ENCODE measurements at places on chromosomes 2 and 18.

DNA sequence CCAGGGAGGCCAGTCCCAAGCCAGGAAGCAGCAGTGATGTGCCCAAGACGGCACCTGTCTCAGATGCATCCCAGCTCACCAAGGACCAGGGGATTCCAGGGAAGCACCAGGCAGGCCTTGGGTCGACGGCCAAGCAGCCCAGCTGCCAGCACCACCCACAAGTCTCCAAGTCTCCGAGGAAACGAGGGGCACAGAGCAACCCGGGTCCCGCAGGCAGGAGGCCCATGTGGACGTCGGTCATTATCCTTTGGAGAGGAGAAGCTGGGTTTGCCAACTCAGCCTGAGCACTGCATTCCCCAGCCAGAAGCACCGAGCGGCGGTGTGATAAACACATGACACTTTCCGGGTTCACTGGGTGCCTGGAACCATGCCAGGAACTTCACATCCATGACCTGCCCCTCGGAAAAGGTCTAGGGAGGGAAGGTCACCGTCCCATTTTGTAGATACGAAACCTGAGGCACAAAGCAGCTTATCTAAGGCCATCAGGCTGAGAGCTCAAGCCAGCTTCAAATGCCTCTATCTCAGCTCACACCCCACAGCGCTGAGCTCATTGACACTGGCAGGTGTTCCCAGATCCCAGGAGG lies 104.5 kb downstream of the ZNF516 start:
- no peak for DNase-seq

DNA sequence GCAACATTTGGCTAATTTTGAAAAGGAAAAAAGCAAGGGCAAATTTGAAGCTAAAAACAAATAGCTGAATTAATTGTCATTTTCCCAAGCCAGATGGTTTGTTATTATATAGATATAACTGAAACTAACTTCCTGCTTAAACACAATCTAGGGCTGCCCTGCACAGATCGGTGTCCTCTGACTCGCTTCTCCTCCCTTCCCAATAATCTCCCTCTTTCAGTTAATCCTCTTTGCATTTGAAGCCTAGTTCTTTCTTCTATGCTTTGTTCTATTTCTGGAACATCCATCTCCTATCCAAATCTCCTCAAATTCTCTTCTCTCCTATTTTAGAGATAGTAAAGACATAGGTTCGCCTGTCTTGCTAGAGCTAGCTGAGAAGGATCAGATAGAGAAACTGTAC lies 328.1 kb downstream of the SLC8A1 start:
- DNase-seq = no peak

DNA sequence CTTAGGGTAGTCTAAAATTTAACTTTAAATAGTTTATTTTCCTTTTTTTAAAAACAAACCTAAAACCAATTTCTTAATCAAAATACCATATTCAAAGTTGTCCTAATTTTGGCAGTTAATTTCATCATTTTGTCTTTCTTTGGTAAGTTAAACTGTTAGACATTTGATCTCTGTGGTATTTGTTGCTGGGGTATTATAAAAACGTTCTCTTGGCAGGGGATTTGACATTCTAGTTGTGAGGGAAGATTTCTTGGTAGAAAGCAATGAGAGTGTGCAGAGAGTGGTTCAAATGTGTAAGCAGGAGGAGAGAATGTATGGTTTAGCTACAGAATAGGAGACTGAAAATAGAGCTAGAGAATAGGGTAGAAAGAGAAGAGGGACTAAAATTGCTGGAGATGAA lies 14.6 kb downstream of the GULP1 start:
- no peak for DNase-seq

DNA sequence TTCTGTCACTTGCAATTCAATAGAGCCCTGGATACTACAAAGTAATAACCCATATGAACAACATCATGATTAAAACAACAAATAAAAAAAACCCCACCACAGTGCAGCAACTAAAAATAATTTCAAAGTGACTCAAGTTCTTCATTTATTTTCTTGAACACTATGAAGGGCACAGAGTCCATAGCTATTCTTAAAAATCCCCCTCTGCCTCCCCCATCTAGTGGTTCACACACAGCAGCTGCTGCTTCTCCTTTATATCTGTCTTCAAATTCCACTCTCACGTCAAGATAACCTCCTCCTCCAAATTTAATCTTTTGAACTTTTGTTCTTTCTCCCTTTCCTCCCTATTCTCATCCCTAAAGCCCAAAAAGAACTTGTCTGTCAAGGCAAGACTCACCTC lies 591.3 kb downstream of the ZEB2 start:
- DNase-seq = no peak

DNA sequence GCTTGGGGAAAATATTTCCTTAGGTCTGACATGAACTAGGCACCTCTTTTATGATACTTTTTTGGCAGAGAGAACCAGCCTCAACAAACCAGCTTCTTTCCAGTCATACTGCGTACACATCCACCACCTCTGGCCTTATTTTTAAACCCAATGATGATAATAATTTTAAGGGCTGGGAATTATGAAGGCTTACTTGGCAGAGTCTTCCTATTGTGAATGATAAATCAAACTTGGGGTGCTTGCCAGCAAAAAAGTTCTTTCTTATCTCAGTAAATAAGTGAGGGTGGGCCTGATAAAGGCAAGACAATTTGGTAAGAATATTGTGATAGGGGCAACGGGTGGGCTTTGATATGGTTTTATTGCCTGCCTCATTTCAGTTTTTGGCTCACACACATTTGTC lies 1230.2 kb upstream of the ZEB2 start:
- DNase-seq = no peak

- DNase-seq = no peak
Measured at GRCh38 chr2:109208071-109208950, 79.3 kb downstream of the SH3RF3 start.

- no peak for DNase-seq
Measured at GRCh38 chr2:66889632-66889882, 454.6 kb downstream of the MEIS1 start.

GRCh38 chr2:161307676-161308075 lies 549 bp upstream of the PSMD14 start:
- no peak for DNase-seq

GRCh38 chr2:106284255-106284654 lies 90.2 kb upstream of the UXS1 start:
- DNase-seq = no peak

GRCh38 chr2:38905251-38905650 lies 15.6 kb downstream of the ARHGEF33 start:
- no peak for DNase-seq

GRCh38 chr2:155377266-155377680 lies 678.8 kb downstream of the KCNJ3 start:
- DNase-seq = no peak

DNA sequence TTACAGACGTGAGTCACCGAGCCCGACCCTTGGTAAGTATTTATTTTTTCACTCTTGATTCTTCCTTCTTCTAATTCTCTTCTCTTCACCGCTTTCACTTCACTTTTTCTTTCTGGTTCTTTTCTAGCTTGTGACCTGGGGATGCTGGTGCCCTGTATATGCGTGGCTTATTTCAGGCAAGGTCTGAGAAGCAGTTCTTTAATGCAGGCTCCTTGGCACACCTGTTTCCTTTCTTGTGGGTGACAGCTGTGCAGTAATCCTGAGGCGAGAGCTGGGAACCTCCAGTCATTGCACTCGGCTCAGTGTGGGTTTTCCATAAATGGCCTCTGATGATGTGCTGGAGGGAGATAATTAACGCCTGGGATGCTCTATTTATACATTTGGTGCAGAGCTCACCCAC lies 193.8 kb downstream of the TSN start:
- no peak for DNase-seq

GRCh38 chr2:109685453-109685852 lies 71.3 kb downstream of the SOWAHC start:
- no peak for DNase-seq

GRCh38 chr2:160085662-160086061 lies 23.2 kb upstream of the PLA2R1 start:
- DNase-seq = no peak

GRCh38 chr18:44918142-44918476 lies 237.4 kb downstream of the SETBP1 start:
- DNase-seq = no peak

- no peak for DNase-seq
Measured at GRCh38 chr2:199607914-199608313, 150.2 kb upstream of the SATB2 start.

- no peak for DNase-seq
Measured at GRCh38 chr2:105640246-105640645, 104.5 kb upstream of the NCK2 start.

- DNase-seq = no peak
Measured at GRCh38 chr2:151983221-151983620, 115.6 kb downstream of the CACNB4 start.

GRCh38 chr2:219388121-219388906 lies 602 bp upstream of the DNPEP start:
- peak; percentile 99 for DNase-seq

DNA sequence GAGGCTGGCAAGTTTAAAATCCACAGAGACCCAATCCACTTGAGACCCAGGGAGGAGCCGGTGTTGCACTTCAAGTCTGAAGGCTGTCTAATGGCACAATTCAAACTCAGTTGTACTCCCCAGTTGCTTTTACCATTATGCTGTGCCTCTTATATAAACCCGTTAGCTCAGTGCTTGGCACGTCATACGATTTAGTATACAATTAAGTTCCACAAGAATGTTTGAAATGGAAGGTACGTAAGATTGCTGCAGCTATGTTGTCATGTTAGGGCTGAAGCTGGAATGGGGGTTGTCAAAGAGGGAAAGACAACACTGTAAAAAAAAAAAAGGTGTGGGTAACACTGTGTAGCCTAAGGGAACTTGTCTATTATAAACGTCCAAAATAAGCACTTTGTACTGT lies 30.2 kb downstream of the LIMS1 start:
- no peak for DNase-seq

- DNase-seq = no peak
Measured at GRCh38 chr2:126809340-126809739, 89.3 kb upstream of the TEX51 start.

DNA sequence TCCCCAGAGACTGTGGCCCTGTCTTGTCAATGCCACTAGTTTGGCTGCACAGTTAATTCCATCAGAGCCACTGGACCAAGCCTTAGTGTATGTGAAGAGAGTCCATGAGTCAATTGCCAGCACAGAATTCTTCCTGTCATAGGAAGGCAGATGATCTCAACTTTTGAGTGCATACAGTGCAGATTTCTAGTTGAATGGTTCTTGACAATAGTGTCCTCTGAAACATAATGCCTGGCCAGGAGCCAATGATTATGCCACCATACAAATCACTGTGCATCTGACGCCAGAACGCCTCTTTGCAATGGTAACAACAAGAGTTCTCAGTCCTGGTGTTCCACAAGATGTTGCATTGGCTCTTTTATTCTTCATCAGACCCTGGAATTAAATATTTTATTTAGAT lies 7.1 kb downstream of the NEUROD1 start:
- no peak for DNase-seq

DNA sequence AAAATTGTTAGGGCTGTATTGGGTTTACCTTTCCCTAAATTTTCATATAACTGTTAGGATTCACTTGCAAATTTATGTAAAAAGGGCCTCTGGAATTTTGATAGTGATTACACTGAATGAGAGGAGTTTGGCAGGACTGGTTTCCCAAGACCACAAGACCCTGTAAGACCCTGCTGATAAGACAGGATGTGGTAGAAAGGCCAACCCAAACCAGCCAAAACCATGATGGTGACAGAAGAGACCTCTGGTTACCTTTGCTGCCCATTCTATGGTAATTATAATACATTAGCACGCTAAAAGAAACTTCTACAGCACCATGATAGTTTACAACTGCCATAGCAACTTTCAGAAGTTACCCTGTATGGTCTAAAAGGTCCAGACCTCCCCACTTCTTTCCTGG lies 8.3 kb upstream of the CASP10 start:
- DNase-seq = no peak

- no peak for DNase-seq
Measured at GRCh38 chr2:30684026-30684425, 123.2 kb downstream of the CAPN13 start.

GRCh38 chr2:72003796-72004195 lies 143.9 kb downstream of the CYP26B1 start:
- no peak for DNase-seq

- DNase-seq = peak; percentile 32
Measured at GRCh38 chr18:3012136-3013023, 564 bp downstream of the LPIN2 start.

DNA sequence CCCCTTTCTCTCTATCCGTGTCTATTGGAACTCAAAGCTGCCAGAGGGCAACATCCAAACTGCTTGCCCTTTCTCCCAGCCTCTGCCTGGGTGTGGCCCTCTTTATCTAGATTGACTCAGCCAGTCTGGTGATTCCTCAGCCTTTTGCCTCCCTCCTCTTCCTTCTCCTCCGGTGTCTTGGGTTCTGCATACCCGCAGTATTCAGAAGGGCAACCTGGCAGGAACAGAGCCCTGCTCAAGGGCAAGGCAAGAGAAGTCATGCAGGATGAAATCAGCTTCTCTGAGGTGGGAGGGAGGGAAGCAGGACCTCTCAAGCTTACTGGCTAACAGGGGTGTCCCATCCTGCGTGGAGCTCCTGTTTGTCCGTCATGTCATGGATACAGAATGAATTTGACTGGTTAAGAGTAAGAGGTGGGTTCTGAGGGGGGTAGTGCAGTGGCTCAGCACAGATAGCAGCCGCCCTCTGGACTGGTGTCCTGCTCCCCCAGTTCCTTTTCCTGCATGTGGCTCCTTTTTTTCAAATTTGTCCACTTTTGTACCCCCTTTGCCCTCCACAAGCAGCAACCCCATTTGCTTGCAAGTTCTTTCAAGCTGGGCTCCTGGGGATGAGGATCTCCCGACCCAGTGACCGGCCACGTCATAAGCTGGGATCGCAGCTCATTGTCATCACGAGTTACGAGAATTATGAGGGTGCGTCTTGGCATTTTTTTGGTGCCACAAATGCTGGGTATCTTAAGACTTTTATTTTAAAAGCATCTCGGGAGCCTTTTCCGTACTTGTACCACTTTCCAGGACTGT lies 154.1 kb downstream of the FHOD3 start:
- no peak for DNase-seq

DNA sequence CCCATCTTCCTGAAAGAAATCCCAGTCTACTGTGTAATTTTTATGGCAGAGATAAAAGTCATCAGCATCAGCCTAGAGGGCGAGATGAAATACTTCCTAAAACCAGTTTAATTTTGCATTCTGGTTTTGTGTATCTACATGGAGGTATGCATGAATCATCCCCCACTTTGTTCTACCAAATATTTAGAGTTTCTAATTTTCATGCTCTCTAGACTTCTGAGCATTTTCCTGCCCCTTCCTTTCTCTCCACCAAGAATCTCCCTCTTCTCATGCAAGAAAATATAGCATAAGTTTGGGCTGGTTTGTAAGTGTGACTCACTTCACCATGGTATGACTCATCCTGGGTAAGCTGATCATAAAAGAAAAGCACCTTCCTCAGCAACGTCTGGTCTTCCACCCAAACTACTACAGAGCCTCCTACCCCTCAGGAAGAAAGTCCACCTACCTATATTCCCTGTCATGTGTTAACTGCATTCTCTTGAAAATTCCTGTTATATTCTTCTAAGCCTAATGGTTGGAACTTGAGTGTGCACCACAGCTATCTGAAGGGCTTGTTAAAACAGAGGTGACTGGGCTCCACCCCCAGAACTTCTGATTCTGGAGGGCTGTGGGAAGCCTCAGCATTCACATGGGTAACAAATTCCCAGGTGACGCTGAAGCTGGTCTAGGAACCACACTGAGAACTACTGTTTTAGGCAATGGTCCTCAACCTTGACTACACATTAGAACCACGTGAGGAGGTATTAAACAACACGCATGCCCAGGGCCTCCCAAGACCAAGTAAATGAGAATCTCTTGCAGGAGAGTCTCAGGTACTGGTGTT lies 37.4 kb upstream of the RAPGEF4 start:
- DNase-seq = no peak

All from activated CD4-positive, alpha-beta T cell treated with anti-CD3 and anti-CD28 coated beads, Interleukin-2, amount 50 U/mL, for 24 hours (primary cell).